ENCODE measurements at places on chromosomes 6 and 20. TPM values are rescaled to one million over a fixed set of nuclear protein-coding genes. Genes with fewer than 3 reads are reported as not detected.

- H3K4me3 ChIP-seq = no peak overlapping the region
- DNase-seq = peak; percentile 10
- no peaks in the 10 kb centered on the region for H3K4me1 ChIP-seq
Observed at GRCh38 chr6:88220493-88220892, 54.3 kb upstream of the CNR1 start.

DNA sequence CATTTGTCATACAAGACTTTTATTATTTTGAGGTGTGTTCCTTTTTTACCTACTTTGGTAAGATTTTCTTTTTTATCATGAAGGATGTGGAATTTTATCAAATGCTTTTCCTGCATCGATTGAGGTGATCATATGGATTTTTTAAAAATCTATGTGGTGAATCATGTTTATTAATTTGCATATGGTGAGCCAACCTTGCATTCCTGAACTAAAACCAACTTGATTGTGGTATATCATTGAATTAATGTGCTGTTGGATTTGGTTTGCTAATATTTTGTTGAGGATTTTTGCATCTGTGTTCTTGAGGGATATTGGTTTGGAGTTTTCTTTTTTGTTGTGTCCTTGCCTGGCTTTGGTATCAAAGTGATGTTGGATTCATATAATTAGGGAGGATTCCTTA, 848.1 kb upstream of the EYS start:
- no peak for DNase-seq
- no peaks in the 10 kb centered on the region for H3K27me3 ChIP-seq
- H3K4me3 ChIP-seq = no peak overlapping the region
- H3K36me3 ChIP-seq = no peaks in the 10 kb centered on the region

The OOEP gene
- 0.16 TPM for polyA plus RNA-seq

DNA sequence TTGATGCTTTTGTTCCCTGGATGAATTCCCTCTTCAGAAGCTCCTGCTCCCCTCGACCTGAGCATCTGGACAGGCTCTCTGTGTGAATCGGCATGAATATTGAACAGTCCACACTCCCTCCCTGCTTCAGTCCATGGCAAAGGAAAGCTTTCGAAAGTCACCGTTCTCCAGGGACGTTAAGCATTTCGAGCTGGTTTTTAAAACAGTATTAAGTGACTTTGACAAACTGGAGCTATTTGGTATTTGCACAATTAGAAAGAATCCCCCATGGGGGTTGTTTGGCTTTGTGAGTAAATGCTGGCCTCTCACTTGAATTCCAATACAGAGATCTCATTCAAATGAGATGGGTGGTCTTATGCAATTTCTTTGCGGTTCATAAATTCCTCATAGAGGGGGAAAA, 85.3 kb upstream of the TIAM2 start:
- H3K4me1 ChIP-seq = no peaks in the 10 kb centered on the region
- H3K27me3 ChIP-seq = no peaks in the 10 kb centered on the region
- peaks cover 2% of the 10 kb centered on the region for H3K36me3 ChIP-seq
- no peak overlapping the region for H3K4me3 ChIP-seq
- peak; percentile 72 for DNase-seq

DNA sequence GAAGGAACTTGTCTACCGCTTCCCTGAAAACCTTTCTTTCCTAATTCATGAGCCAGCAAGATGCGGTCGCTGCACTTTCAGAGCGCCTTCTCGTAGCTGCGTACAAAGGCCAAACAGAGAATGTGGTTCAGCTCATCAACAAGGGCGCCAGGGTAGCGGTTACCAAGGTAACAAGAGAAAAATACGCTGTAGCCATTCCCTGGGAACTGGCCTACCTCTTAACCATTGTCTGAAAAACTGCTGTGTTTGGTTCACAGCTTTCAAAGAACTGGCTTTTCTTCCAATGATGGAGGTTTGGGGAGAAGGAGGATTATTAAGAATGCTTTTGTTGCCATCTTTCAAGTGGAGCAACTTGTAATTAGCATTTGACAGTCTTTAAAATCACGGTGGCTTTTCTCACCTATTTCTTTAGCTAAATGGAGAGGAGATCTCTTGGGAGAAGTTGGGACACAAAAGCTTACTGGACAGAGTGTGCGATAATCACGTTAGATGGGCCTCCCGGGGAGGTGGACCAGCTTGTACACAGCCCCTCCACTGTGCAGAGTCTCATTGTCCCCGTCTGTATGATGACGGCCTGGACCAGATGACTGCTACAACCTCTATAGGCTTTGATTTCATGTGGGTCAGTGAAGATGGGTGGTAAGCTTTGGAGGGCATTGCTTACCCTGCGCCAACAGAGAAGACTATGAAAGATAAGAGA, 71.5 kb downstream of the LYRM2 start:
- H3K4me3 ChIP-seq = no peak overlapping the region
- H3K27ac ChIP-seq = no peak overlapping the region

GRCh38 chr20:7994809-7995208, 24.8 kb downstream of the TMX4 start:
- no peak overlapping the region for H3K27ac ChIP-seq
- no peaks in the 10 kb centered on the region for H3K27me3 ChIP-seq

The MAD2L1BP gene
- 21.7 TPM for polyA plus RNA-seq

DNA sequence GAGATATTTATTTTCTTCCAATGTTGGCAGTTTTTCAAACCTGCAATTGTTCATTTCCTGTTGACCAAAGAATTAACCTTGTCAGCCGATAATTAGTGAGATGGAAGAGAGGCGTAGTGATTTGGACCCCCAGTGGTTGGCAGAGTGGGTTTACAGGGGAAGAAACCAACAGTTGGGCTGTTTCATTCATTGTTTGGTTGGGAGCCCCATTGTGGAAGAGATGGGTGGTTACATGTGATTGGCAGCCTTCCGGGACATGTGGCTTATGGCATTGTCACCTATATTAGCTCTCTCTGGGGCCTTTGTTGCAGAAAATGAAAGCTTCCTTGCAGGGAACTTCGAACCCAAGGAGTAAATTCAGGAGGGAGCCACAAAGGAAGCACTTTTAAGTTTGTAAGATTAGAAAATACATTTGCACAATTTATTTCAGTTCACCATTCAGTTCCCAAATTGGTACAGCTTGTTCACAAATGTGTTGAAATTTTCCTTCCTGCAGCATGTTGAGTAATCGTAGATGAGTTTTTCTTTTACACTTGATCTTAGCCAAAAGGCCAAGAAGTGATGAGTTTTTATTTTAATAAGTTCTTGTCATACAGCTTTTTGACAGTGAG, 50.3 kb upstream of the CDKAL1 start:
- no peaks in the 10 kb centered on the region for H3K27me3 ChIP-seq
- DNase-seq = peak; percentile 16
- H3K4me1 ChIP-seq = no peaks in the 10 kb centered on the region
- H3K27ac ChIP-seq = no peak overlapping the region
- H3K4me3 ChIP-seq = no peak overlapping the region
- H3K36me3 ChIP-seq = peaks cover 12% of the 10 kb centered on the region

- no peak overlapping the region for H3K4me3 ChIP-seq
- peaks cover 2% of the 10 kb centered on the region for H3K27me3 ChIP-seq
- no peak overlapping the region for H3K27ac ChIP-seq
- no peaks in the 10 kb centered on the region for H3K4me1 ChIP-seq
- DNase-seq = no peak
- no peaks in the 10 kb centered on the region for H3K36me3 ChIP-seq
Observed at GRCh38 chr6:1894954-1895353, 285.2 kb downstream of the FOXC1 start.

The GJA1 gene
- polyA plus RNA-seq = 69.0 TPM

DNA sequence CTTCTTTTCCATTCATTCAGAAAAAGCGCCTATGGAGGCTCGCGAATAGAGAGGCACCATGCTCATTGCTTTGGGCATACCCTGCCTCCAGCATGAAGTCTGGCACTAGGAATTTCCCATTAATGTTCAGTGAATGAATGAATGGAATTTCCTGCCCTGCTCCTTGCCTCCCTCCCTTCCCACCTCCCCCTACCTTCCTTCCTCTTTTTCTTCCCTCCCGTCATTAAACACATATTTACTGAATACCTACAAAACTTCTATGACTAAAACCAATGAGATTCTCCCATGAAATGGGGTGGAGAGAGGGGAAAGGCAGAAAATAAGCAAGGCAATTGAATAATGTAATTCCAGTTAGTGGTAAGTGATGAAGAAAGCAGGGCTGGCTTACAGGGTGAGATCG, 213.8 kb upstream of the AGPAT4 start:
- no peaks in the 10 kb centered on the region for H3K4me1 ChIP-seq
- H3K27me3 ChIP-seq = no peaks in the 10 kb centered on the region
- H3K36me3 ChIP-seq = no peaks in the 10 kb centered on the region
- DNase-seq = no peak

The NR2E1 gene
- not detected for polyA plus RNA-seq

GRCh38 chr6:34295721-34296120, 46.9 kb upstream of the SMIM29 start:
- peaks cover 32% of the 10 kb centered on the region for H3K36me3 ChIP-seq
- no peak overlapping the region for H3K4me3 ChIP-seq
- peaks cover 22% of the 10 kb centered on the region for H3K4me1 ChIP-seq
- peak; percentile 43 for DNase-seq
- no peaks in the 10 kb centered on the region for H3K27me3 ChIP-seq

DNA sequence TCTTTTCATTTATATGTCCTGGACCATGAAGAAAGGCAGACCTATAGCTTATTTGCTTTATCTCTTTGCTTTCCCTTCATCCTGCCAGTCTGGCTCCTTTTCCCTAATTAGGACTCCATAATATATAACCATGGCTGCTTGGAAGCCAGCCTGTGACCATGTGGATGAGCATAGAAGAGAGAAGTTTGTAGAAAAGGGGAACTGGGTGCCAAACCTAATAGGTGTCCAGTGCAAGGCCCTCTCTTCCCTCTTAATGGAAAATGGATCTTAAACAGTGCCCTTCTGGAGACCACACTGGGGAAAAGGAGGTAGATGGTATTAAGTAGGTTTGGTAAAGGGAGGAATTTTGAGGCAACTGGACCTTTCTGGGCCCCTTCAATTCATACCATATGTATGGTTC, 16.7 kb upstream of the OSTM1 start:
- H3K4me1 ChIP-seq = no peaks in the 10 kb centered on the region
- peaks cover 5% of the 10 kb centered on the region for H3K27me3 ChIP-seq
- H3K4me3 ChIP-seq = no peak overlapping the region
- no peak overlapping the region for H3K27ac ChIP-seq
- no peak for DNase-seq
- no peaks in the 10 kb centered on the region for H3K36me3 ChIP-seq

GRCh38 chr6:75103431-75103830, 102.4 kb downstream of the COL12A1 start:
- H3K4me1 ChIP-seq = peaks cover 7% of the 10 kb centered on the region
- no peaks in the 10 kb centered on the region for H3K27me3 ChIP-seq
- no peak for DNase-seq

DNA sequence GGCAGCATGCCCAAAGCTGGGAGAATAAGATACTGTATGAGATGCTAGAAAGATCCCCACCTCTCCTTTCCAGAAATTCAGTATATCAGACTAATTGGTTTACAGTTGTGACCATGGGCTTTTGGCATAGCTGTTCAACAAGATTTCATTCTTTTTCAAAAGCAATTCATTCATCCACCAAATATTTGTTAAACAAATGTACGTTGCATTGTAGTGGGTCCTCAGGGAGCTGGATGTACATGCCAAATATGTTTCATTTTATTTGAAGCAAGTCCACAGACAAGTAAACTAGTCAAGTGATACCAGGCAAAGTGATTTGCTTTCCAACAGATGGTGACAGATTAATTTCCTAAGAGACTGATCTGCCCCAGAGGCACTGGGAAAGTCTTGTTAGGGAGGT, 85.8 kb upstream of the ESR1 start:
- no peaks in the 10 kb centered on the region for H3K27me3 ChIP-seq
- no peak for DNase-seq
- peaks cover 3% of the 10 kb centered on the region for H3K4me1 ChIP-seq
- no peak overlapping the region for H3K27ac ChIP-seq
- H3K4me3 ChIP-seq = no peak overlapping the region
- no peaks in the 10 kb centered on the region for H3K36me3 ChIP-seq

- no peaks in the 10 kb centered on the region for H3K36me3 ChIP-seq
- peaks cover 10% of the 10 kb centered on the region for H3K4me1 ChIP-seq
- no peaks in the 10 kb centered on the region for H3K27me3 ChIP-seq
- H3K4me3 ChIP-seq = no peak overlapping the region
Observed at GRCh38 chr20:47574616-47575364, 73.1 kb downstream of the NCOA3 start.

DNA sequence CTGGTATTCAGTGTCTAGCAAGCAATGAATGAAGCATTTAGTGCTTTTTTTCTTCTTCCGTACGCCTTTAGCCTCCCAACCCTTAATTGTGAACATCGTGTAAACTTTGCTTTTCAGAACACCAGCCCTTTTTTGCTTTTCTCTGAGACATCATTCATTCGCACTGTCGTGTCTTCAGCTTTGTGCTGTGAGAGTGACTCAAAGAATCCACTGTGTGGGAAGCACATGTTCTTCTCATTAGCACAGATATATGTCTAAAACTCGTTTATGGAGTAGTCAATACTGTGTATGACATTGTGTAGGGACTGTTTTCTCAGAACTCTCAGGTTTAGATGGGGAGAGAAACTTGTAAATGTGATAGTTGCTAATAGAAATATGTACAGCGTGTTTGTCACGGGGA, 279.1 kb downstream of the FARS2 start:
- H3K27ac ChIP-seq = no peak overlapping the region
- no peaks in the 10 kb centered on the region for H3K4me1 ChIP-seq
- H3K36me3 ChIP-seq = no peaks in the 10 kb centered on the region

The C20orf141 gene
- not detected for polyA plus RNA-seq

DNA sequence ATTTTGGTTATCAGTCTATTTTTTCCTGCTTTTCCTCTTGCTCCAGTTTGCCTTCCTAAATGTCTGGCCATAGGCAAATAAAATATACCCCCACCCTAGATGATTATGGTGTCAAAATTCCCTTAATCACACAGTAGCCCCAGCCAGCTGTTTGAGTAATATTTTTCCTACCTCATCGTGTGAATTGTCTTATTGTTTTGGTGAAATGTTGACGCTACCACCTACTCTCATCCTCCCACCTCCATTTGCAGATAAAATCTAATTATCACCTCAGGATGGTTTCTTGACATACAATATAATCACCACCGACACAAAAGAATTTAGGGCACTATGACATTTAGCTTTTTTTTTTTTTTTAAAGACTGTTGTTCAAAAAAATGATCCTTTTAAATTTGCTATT, 44.1 kb upstream of the FUCA2 start:
- no peaks in the 10 kb centered on the region for H3K36me3 ChIP-seq
- H3K27me3 ChIP-seq = no peaks in the 10 kb centered on the region
- no peak overlapping the region for H3K4me3 ChIP-seq
- no peak for DNase-seq
- no peak overlapping the region for H3K27ac ChIP-seq
- no peaks in the 10 kb centered on the region for H3K4me1 ChIP-seq
